ENCODE measurements at places on chromosomes 5 and 9.

- DNase-seq, result no peak
Observed at GRCh38 chr9:35026671-35027070, 37.1 kb downstream of the DNAJB5 start.

DNA sequence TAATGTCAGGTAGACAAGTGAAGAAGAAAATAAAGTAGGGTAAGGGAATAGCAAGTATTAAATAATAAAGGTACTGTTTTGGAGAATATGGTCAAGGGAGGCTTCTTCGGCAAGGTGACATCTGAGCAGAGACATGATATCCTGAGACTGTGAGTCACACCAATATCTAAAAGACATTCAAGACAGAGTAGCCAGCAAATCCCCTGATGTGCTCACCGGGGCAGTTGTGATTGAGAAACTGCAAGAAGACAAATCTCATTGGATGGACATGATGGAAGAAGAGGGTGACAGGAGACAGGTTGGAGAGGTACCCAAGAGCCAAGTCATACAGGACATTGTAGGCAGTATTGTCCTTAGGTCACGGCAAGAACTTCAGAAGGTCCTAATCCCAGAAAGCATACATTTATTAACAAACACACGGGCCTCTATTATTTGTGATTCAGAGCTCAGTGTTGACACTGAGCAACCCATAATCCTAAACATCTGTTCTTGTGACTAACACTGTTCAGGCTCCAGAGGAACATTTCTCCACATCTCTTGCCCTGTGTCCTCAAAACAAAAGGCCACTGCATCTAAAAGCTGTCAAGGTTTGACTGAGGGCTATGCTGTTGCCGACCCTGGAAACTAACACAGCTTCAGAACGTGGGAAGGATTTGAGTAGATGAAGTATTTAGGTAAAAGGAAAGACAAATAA is 258.7 kb upstream of the CLINT1 start:
- DNase-seq, result no peak

DNA sequence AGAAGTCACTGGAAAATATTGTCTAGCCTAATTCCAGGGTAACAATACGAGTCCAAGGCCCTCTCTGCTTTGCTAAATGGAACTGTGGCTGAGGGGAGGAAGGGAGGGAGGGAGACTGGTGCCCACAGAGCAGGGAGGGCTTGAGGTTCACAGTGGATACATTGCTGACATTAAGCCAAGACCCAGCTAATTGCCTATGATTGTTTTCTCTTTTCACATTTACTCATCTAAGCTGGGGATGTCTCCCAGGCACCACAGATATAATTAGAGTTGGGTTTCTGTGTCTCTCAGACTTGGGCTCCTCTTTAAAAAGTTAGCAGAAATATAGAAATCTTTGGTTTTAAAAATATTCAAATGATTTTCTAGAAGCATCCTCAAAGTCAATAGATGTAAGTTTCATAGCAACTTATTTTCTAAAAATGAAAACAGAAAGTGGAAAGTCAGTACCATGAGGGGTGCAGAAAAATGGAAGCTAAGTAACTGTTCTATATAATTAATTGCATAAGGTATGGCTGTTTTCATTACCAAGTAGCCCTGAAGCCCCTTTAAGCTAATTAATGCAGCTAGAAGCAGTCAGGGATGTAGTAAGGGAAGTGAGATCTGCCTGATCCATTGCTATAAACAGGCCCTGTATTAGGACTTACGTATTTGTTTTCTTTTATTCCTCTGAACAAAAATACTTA is 259.8 kb downstream of the NDUFS4 start:
- DNase-seq, result no peak

- DNase-seq, result no peak
Observed at GRCh38 chr5:158765407-158765806, 334.3 kb downstream of the EBF1 start.

DNA sequence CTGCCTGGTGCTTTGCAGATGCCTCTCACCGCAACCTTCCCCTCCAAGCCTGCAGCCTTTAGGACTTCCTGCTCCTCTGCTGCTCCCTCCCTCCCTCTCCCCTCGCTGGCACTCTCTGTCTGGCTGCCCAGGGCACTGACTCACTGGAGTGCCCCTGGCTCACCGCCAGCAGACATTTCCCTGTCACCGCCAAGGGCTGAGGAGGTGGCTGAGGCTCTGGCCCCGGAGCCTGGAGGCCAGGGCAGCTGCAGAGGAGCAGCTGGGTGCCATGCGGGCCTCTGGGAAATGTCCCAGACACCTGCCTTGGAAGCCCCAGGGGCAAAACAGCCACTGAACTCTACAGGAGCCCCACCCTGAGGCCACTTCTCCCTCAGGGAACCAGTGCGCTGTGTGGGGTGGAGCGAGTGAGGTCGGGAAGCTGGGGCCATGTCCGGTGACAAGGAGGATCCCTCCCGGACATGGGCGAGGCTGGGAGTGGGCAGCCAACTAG is 53.4 kb downstream of the TENT4A start:
- peak; percentile 5 for DNase-seq

GRCh38 chr5:61854531-61854930 is 451.5 kb upstream of the KIF2A start:
- no peak for DNase-seq

GRCh38 chr9:89923174-89923573 is 318.4 kb downstream of the GADD45G start:
- DNase-seq, result no peak

GRCh38 chr9:108783731-108784495 is 71.9 kb downstream of the ACTL7B start:
- no peak for DNase-seq

- DNase-seq, result no peak
Observed at GRCh38 chr5:96789794-96790330, 17.9 kb downstream of the ERAP1 start.

DNA sequence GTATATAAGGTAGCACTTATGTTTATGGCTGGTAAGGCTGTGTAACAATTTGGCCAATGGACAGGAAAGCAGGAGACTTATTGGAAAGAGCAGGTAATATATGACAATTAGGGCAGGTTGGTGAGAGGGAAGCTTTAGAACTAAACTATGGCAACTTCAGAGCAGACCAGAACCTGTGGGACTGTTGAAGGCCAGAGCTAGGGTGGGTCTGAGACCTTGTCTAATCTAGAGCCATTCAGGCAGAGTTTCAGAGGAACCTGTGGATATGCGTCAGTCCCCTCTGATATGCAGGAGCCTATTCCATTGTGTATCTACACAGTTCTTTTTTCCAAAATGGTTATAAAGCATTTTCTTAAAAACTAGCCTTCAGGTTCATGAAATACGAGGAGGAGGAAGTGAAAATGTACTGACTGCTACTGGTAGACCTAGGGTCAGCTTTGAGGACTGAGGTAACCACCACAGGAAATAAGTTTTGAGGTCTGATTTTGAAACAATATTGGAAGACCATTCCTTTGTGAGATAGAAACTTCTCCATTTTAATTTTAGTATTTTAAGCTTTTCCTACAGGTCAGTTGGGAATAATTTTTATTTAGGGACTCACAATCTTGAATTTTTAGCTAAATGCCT is 37.6 kb downstream of the ELL2 start:
- DNase-seq, result no peak

GRCh38 chr9:15642369-15642962 is 89.6 kb downstream of the CCDC171 start:
- no peak for DNase-seq

- DNase-seq, result no peak
Observed at GRCh38 chr9:114592356-114592755, 4.8 kb downstream of the ATP6V1G1 start.

- no peak for DNase-seq
Observed at GRCh38 chr5:112122353-112122752, 296.7 kb downstream of the EPB41L4A start.

DNA sequence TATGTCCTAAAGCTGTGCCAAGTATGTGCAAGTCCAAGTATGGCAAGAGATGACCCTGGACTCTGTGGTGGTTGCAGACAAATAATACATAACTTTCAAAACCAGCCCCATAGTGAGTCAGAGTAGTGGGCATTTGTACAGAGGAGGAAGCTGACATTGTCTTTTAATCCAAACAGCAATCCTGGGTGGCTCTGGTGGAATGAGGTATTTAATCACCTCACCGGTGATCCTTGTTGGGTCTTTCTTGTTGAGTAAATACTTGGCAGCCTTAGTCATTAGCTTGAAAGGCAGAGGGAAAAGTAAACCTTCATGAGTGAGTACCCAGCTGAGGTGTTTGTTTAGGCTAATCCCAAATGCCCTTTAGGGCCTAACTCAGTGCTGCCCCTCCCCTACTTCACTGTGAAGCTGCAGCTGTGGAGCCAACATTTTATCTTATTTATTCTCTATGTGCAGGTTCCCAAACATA is 148.7 kb upstream of the SLC12A2 start:
- no peak for DNase-seq

GRCh38 chr5:77867194-77867691 is 91.1 kb upstream of the TBCA start:
- DNase-seq, result no peak
